ENCODE measurements at places on chromosomes 11 and 22.

- no peak for DNase-seq
These were observed 1045.1 kb downstream of the TBC1D22A start for GRCh38 chr22:47807506-47807905.

DNA sequence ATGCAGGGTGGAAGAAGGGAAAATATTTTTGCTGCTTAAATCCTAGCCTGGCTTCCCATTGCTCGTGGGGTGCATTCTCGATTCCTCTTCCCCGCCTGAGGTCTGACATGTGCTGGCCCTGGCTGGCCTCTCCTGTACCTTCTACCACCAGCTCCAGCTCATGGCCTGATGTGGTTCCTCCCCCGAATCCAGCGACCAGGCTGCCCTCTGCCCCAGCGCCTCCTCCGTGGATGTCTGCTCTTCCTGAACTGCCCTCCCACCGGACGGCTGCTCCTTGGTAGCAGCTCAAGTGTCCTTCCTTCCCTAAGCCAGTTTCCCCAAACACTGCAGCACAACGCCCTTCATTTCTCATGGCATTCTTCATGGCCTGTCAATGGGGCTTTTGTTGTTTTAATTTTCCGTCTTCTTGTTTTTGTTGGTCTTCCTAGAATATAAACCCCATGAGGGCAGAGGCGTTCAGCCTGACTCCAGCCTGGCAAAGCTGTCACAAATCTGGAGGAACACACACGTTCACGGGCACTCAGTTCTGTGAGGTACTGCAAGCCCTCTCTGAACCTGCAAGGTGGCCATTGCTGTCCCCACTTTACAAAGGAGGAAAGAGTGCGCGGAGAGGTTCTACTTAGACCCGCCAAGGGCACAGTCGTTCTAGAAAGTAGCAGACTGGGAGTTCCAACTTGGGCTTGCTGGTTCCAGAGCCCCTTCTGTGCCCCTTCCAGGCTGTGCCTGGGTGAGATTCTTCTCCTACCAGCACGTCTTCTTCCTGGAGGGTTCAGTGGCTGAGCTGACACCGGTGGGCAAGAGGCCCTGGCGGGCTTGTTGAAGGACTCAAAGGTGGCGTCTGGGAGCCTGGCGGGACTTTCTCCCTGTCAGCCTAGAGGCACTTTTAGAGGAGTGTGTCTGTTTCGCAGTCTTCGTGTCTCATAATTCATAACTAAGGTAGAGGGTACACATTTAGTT lies 953 bp upstream of the LRP5 start:
- no peak for DNase-seq

- peak; percentile 2 for DNase-seq
These were observed 1.7 kb upstream of the OR52E5 start for GRCh38 chr11:5891216-5891800.

GRCh38 chr22:43060183-43060582 lies 29.0 kb downstream of the TTLL1 start:
- DNase-seq, result peak; percentile 58

GRCh38 chr11:69202511-69203221 lies 46.9 kb downstream of the SMIM38 start:
- DNase-seq, result no peak

GRCh38 chr11:43992834-43993637 lies 50.6 kb downstream of the C11orf96 start:
- DNase-seq, result no peak

- no peak for DNase-seq
These were observed 85.9 kb downstream of the GAB2 start for GRCh38 chr11:78331711-78332110.

- DNase-seq, result no peak
These were observed 161.1 kb upstream of the API5 start for GRCh38 chr11:43150697-43151096.

GRCh38 chr22:39958009-39958711 lies 2.0 kb upstream of the TMA7B start:
- no peak for DNase-seq

- DNase-seq, result no peak
These were observed 406.2 kb upstream of the CADM1 start for GRCh38 chr11:115910379-115910778.

DNA sequence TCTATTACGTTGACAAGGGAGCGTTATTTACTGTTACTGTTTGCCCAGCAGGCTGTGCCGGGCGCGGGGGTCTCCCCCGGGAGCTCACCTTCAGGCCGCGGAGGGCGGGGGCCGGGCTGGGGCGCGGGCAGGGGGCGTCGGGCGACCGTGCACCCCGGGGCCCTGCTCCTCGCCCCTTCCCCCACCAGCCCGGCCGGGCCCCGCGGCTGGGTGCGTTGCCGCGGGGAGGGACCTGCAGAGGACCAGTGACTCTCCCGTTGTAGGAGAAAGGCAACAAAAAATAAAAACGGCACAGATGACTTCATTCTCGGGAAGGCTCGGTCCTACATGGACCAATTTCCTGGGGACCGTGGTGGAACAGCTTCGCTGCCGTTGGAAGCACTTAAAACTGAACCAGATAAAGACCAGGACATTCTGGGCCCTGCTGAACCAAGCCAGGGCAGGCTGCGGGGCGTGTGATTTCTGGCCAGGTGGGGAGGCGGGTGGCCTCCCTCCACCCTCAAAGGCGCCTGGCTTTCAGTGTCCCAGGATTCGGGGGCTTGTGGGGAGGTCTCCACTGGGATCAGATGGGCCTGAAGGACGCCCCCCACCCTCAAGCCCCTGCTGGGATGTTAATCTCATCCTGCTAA lies 57.4 kb downstream of the IGLL1 start:
- DNase-seq, result no peak

DNA sequence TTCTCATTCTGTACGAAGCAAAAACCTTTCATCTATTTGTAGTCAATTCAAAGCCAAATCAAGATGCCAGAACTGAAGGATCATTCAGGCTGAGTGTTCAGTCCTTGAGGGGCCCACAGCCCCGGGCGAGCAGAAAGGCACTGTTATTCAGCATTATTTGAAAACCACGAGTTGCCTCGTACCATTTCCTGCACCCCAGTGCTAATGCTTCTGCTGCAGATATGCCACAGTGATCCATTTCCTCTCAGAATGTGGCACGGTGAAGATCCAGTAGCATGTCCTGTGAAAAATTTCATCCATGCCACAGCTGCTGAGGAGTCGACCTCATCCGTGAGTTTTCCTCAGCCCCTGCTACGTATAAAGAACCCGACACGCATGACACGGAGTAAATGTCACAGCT lies 85.4 kb downstream of the OSBP2 start:
- no peak for DNase-seq

- DNase-seq, result no peak
These were observed 184.5 kb downstream of the EFCAB6 start for GRCh38 chr22:43627485-43628213.

DNA sequence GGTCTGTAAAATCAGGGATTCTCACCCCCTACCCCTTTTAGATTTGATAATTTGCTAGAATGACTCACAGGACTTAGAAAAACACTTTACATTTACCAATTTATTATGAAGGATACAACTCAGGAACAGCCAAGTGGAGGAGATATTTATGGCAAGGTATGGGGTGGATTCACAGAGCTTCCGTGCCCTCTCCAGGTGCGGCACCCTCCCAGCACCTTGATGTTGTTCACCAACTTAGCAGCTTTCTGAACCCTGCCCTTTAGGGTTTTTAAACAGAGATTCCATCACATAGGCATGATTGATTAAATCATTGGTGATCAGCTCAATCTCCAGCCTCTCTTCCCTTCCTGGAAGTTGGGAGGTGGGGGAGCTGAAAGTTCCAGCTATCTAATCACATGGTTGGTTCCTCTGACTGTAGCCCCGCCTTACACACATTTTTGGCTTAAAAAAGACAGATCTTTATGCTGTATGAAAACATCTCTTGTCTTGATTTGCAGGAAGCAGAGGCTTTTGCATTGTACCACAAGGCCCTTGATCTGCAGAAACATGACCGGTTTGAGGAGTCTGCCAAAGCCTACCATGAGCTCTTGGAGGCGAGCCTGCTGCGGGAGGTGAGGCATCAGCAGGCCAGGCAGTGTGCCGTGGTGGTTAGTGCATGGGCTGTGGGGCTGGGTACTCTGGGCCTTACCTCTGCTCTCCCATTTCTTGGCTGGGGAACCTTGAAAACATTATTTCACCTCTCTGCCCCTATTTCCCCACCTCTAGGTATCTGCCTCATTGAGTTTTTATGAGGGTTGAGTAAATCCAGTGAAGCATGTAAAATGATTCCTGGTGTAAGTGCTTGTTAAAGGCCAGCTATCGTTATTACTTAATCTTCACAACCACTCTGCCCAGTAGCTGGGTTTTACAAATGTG lies 27.0 kb downstream of the CABIN1 start:
- DNase-seq, result no peak

- DNase-seq, result no peak
These were observed 26.4 kb downstream of the C11orf91 start for GRCh38 chr11:33674035-33674814.

DNA sequence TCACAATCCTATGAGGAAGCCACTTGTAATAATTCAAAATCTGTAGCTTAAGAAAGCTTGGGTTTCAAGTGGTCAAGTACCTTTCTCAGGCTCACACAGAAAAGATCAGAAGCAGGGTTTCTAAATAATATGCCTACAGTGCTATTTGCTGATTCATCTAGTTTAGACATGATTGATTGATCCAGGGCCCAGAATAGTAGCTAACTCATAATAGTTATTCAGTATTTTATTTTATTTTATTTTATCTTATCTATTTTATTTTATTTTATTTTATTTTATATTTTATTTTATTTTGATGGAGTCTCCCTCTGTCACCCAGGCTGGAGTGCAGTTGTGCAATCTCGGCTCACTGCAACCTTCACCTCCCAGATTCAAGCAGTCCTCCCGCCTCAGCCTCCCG lies 15.9 kb upstream of the PANX3 start:
- no peak for DNase-seq

DNA sequence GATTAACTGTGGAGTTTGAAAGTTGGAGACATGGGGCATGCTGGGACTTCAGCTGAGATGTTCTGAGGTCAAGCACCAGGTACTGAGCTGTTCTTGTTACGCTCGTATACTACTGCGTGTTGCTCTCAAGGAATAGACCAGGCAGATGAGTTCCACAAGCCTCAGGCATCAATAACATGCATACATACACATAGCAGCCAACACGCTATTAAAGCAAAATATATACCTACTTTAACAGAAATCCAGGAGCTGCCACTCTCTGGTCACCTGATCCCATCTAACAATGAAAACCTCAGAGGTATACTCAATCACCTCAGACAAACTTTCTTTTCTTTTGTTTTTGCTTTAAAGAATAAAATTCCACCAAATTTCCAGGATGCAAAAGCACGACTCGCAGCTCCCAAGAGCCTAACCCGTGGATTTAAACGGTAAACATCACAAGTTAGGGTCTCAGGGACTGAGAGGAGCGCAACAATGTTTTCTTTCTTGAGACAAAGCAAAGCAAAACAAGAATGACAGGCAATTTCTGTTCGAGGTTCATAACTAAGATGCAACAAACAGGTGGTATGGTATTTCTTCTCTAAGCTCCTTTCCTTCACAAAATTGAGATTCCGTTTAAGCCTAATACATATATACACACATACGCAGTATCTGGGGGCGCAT lies 16.5 kb downstream of the BLID start:
- no peak for DNase-seq

DNA sequence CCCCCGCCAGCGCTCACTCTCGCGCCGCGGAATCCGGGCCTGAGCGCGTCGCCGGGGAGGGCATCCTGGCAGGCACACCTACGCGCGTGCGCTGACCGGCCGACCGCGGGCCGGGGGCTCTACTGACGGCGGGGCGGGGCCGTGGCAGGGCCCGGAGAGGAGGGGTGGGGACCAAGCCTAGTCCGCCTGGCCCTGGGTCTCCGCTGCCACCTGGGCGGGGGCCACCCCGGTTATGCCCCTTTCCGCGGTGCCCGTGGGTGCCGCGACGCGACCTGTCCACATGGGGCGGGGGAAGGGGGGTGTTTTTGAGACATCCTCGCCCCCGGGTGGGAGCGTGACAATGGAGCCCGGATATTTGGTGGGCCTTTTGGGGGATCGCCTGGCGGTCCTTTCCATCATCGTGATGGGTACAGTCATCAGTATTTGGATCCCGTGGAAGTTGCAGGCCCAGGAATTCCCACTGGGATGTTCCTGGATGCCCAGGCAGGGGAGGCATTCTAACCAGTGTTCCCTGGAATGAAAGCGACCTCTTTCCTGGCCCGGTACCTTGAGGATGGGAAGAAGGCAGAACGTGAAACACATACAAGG lies 2.2 kb downstream of the NCAM1 start:
- no peak for DNase-seq

DNA sequence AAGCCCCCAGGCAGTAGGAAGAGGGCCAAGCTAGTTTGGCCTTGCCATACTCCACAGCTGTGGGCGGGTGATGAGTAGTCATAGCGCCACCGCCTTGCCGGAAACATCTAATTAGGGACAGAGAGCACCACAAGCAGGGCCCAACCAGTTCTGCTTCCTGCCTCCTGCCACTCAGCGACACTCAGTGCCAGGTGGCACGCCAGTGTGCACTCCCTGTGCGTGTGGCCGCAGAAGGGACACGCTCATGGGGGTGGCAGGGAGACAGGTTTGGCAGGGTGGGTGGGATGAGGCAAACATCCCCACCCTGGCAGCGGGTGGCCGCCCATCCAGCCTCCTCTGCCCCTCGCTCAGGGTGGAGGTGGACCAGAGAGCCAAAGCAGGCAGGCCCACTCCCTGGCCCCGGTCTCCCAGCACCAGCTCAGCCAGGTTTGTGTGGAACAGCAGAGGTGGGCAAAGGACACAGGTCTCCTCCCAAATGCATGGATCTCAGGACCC lies 4.9 kb downstream of the OVOL1 start:
- DNase-seq, result no peak

DNA sequence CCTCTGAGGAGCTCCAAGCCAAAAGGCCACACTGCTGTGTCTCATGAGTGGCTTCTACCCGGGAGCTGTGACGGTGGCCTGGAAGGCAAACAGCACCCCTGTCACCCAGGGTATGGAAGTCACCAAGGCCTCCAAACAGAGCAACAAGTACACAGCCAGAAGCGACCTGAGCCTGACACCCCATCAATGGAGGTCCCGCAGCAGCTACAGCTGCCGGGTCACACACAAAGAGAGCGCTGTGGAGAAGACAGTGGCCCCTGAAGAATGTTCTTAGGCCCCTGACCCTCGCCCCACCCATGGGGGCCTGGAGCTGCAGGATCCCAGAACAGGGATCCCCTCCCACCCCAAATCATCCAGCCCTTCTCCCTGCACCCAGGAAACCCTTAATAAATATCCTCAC lies 4.9 kb downstream of the RFPL2 start:
- no peak for DNase-seq

GRCh38 chr11:70729949-70730348 lies 331.6 kb downstream of the CTTN start:
- DNase-seq, result no peak

DNA sequence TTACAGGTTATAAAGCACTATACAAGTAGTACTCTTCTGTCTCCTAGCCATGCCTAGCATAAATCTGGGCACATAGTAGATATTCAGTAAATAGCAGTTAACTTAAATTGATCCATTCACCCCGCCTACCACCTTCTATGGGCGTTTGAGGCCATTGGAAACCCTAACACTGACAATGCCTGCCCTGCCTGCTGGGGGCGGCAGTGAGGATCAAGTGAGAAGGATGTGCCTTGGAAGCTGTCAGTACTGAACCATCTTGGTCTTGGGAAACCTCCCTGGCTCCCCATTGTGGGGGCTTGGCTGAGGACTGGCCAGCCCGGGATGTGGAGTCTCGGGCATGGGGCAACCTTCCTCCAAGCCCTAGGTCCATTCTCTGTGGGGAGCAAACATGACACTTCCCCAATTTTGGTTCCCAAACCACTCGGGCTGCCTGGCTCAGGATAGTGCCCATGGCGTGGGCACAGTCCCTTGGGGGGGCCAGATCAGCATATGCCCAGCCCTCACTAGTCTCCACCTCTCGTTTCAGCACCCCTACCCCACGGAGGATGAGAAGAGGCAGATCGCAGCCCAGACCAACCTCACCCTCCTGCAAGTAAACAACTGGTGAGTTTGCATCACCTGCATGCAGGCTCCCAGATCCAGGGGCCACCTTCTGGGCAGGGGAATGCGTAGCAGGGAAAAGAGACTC lies 67.4 kb downstream of the FEZ1 start:
- no peak for DNase-seq

Measured in activated CD4-positive, alpha-beta T cell treated with anti-CD3 and anti-CD28 coated beads, Interleukin-10, Interleukin-2, amounts not matched to agents 100 ng/mL and 50 ng/mL, durations not matched to agents 16 hours and 8 hours (primary cell).